ENCODE measurements at places on chromosomes 7 and 10.

- DNase-seq = no peak
These were observed 139.7 kb upstream of the PCBD1 start for GRCh38 chr10:71028066-71028465.

- peak; percentile 57 for DNase-seq
These were observed 84.8 kb upstream of the PHF14 start for GRCh38 chr7:10888861-10889260.

DNA sequence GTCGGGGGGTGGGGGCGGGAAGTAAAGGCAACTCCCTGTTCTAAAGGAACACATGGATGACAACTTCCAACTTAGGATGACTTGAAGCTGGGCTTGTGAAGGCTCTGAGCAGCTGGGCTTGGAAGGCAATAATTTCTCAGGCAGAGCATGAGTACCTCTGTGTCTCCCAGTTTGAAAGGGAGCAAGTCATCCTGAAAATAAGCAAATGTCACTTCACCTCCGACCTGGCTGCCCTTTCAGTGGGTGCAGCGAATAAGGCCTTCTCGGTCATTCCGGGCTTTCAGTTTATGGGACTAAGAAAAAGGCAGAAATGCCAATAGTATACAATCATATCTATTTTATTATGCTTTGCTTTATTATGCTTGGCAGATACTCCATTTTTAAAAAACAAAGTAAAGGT lies 15.3 kb upstream of the ADAMTS14 start:
- DNase-seq = no peak

- peak; percentile 82 for DNase-seq
These were observed 744 bp downstream of the FRAT2 start for GRCh38 chr10:97333601-97334369.

DNA sequence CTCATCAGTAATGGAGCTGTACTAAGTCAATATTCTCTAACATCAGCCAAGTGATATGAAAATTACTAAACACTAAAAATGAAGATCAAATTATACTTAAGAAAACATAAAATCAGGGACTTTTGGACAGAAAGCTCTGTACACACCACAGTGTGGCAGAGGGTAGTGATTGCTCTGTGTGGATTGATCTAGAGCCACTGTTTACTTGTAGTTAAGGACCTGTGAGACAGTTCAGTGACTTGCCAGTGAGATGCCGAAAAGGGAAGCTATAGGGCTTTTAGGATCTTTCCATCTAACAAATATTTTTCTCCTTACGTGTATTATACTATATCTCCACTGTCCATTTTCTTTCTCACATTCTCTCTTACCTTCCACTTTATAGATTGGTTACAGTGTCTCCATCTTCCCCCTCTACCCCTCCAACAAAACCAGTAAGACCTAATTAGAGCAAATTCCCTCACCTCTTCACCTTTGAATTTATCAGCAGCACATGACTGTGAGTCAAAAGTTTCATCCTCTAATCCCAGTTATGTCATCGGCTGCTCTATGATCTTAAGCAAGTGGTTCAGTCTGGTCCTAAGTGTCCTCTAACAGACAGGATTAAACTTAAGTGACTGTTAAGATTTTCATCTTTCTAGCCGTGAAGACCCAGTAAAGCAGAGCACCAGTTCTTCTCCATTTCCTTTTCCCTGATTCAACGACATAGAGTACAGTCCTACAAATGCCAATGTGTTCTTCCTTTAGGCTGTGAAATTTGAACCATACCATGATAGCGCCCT lies 6.9 kb downstream of the PIK3CG start:
- no peak for DNase-seq

DNA sequence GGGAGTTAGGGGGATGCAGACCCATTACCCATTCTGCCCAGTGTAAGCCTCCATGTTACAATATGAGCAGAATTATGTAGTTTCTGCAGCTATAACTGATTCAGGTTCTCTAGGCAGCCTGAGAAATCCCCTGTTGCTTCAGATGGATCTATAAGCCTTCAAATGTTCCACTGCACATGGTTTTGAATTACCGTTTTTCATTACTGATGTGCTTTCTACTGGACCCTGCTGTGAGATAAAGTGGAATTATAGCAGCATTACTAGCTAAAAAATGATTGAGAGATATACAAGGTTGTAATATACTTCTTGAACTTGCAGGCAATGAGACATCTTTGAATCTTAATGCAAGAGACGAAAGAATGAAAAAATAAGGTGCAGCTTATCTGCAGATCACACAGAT lies 38.4 kb upstream of the ANAPC16 start:
- no peak for DNase-seq

GRCh38 chr7:136163340-136163801 lies 186.2 kb upstream of the MTPN start:
- no peak for DNase-seq

- DNase-seq = no peak
These were observed 280 bp downstream of the DNAAF5 start for GRCh38 chr7:726854-727103.

DNA sequence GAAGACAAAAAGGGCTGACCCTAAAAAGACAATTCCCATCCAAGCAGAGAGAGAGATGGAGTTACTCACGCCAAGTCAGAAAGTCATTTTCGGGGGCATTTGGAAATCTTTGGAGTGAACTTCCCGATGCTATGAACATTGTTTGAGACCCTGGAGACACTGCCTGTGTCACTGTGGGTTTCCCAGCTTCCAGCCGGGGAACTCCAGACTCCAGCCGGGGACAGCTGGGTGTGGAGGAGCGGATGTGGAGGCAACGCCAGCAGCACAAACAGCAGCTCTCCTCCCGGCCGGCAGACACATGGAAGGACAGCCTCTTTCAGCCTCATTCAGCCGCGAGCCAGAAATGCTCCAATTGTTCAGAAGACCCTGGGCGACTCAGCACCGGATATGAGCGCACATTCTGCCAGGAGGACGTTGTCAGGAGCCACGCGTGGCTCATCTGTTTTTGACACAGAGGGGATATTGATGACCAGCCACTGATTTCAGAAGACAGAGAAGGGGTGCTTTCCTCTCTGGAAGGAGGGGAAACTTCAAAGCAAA lies 97.6 kb downstream of the PRPF18 start:
- no peak for DNase-seq

DNA sequence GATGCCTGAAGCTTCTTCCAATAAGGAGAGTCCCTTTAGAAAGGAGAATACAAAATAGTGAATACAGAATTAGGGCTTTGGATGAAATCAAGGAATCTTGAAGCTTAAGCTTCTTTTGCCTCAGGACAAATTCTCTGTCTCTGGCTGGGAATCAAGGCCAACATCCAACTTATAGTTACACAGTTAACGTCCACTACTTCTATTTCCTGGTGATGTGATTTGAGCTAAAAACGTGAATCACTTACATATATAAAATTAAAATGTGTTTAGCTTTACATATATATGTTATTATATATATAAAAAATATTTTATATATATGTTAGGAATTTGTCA lies 11.4 kb upstream of the INPP5F start:
- no peak for DNase-seq

DNA sequence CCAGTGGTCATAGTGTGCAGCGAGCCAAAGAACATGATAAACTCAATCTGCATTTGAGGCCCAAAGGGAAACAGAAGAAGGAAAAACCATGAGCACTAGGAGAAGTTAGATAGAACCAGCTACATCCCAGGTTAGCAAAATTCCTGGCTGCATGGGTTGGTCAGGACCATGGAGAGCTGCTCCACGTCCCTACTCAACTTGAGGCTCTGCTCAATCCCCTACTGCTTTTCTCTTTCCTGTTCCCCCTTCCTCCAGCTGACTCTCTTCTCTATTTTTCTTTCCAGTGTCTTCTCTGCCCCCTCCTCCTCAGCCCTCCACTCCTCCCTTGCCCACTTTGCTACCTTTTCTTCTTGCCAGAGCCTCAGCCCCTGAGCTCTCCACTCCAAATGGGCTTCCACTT lies 21.9 kb upstream of the VSIR start:
- DNase-seq = peak; percentile 72

- DNase-seq = no peak
These were observed 70.4 kb downstream of the INPP5A start for GRCh38 chr10:132607961-132608495.

DNA sequence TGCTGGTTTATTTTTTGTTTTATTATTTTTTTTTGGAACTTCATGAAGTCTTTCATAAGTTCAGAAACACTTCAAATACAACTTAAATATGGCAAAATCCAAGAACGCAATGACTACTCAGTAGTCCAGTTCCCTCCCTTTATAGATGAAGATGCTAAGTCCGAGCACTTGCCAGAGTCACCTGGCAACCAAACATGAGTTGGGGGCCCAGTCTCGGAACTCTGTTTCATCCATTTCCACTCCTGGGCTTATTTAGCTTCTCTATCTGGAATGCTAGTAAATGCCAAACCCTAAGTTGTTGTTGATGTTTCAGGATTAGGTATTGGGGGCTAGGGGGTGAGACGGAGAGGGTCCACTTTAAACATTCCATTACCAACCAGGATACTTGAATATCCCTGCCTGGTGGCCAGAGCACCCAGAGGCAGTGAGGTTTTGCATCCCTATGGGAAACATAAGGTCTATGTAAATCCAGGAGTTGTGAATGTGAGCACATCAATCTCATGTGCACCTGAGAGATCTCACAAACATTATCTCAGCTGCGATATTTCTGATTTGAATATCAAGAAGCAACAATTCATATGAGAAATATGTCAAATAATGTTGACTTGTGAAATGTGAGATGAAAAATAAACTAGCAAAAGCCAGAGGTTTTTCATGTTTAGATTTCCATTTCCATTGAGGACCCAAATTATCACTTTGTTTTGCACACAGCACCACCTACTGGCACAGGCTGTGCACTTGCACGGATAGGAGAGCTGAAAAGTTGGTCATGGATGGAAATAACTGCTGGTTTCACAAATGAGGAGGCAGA lies 129.3 kb downstream of the PKD1L1 start:
- peak; percentile 84 for DNase-seq

DNA sequence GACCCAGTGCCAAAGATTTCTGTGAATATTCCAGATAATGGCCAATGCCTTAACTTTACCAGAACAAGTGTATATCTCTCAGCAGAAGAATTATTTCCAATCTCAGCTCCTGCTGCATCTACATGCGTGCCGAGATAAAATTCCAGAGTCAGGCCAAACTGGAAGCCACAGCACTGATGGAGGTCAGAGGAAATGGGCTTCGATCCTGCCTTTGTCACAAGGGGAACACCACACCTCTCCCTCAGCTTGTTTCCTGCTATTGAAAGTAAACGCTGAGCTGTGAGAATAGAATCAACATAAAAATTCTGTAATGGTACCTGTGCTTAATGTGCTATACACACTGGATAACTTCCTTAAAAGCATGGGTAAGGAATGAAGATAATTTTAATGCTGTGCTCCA lies 255.5 kb downstream of the NEBL start:
- DNase-seq = no peak

Measured in activated CD4-positive, alpha-beta T cell treated with anti-CD3 and anti-CD28 coated beads, Interleukin-2, amount 10 ng/mL, durations not matched to agents 24 days and 14 days (primary cell).